ENCODE measurements at places on chromosomes 2 and 18. TPM values are rescaled to one million over a fixed set of nuclear protein-coding genes. Genes with fewer than 3 reads are reported as not detected.

UGT1A10 gene
- total RNA-seq, result not detected

HNRNPA3 gene
- 39.4 TPM for total RNA-seq

ST8SIA3 gene
- not detected for total RNA-seq

ANKRD30BL gene
- total RNA-seq, result not detected

POTEJ gene
- total RNA-seq, result not detected

HOXD3 gene
- 26.9 TPM for total RNA-seq

FAP gene
- 0.15 TPM for total RNA-seq

PLCD4 gene
- total RNA-seq, result 2.9 TPM

POTEI gene
- not detected for total RNA-seq

DCDC2C gene
- total RNA-seq, result not detected

SPHKAP gene
- not detected for total RNA-seq

OTX1 gene
- total RNA-seq, result 0.20 TPM

MOGAT1 gene
- total RNA-seq, result not detected

TCF23 gene
- total RNA-seq, result not detected

PMAIP1 gene
- total RNA-seq, result 11.6 TPM

PTRHD1 gene
- total RNA-seq, result 17.6 TPM

PAX8 gene
- 86.5 TPM for total RNA-seq

CRACDL gene
- 6.3 TPM for total RNA-seq

AGXT gene
- not detected for total RNA-seq

IL36B gene
- total RNA-seq, result not detected

IHH gene
- total RNA-seq, result not detected

TOGARAM2 gene
- not detected for total RNA-seq

STAM2 gene
- 47.3 TPM for total RNA-seq

CDH7 gene
- not detected for total RNA-seq

NBAS gene
- 87.3 TPM for total RNA-seq

SPDYA gene
- 0.69 TPM for total RNA-seq

AAK1 gene
- total RNA-seq, result 12.9 TPM

GPR17 gene
- total RNA-seq, result not detected

SCG2 gene
- 0.35 TPM for total RNA-seq

MAPK4 gene
- not detected for total RNA-seq

ANKRD62 gene
- total RNA-seq, result not detected

GPR35 gene
- 1.6 TPM for total RNA-seq

Data from renal cortical epithelial cell (primary cell).